ENCODE measurements at places on chromosomes 11 and 22.

DNA sequence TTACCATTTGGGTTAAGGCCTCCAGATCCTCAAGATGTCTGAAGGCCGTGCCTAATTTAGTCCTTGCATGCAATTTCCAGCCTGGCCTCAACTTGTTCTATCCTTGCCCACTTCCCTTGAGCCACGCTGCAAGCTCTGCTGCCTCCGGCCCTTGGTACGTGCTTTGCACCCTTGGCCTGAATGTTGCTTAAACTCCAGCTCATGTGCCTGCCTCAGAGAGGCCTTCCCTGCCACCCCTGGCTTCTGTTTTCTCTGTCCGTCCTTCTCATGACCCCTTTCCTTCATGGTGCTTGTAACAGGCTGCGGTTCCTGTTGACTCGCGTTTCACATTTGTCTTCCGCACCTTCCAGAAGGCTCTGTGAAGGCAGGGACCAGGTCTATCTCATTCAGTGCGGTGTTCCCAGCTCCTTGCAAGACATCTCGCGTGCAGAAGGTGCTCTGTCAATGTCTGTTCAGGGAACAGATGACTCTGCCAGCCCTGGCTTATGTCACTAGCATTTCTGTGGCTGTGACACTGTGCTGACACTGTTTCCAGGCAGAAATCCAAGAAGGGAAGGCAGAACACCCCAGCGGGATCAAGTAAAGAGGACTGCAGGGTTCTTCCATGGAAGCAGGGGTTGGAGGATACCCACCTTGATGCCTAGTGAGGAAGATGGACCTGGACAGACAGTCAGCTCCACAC, 61.8 kb downstream of the FBLN1 start:
- no peak for DNase-seq

DNA sequence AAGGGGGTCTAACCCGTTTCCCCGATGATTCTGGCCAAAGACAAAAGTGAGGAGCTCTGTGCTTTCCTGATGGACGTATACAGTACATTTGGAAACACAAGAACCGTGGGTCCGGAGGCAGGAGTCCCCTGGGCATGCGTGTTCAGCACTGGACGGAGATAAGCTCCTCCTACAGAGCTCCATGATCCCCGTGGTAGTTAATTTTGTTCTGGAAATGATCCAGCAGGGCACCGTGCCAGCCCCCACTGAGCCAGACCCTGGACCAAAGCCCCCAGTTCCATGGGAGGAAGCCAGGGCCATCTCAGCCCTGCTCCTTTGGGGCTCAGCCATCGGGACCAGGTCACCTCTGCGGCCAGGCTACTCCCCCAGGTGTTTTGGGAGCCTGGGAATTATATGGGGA, 83.3 kb downstream of the TRMU start:
- DNase-seq, result no peak

GRCh38 chr11:9893474-9893873, 229.6 kb downstream of the SWAP70 start:
- no peak for DNase-seq

- DNase-seq, result no peak
Measured at GRCh38 chr11:123616505-123617198, 37.8 kb downstream of the SCN3B start.

- DNase-seq, result no peak
Measured at GRCh38 chr11:62122076-62122475, 1.7 kb upstream of the INCENP start.

GRCh38 chr11:68677432-68677831, 6.9 kb upstream of the GAL start:
- no peak for DNase-seq

- no peak for DNase-seq
Measured at GRCh38 chr11:114915871-114916805, 237.8 kb downstream of the NXPE2 start.

GRCh38 chr22:42544686-42545085, 9.1 kb upstream of the SERHL2 start:
- no peak for DNase-seq

Measured in activated T-cell treated with anti-CD3 and anti-CD28 coated beads, Interleukin-2, amount 50 U/mL, for 24 hours (primary cell).